ENCODE measurements at places on chromosomes 7 and 10. TPM values are rescaled to one million over a fixed set of nuclear protein-coding genes. Genes with fewer than 3 reads are reported as not detected.

SPDYE9 gene
- not detected for total RNA-seq

RBAK gene
- total RNA-seq = 9.6 TPM

ADRA2A gene
- 1.1 TPM for total RNA-seq

TCF7L2 gene
- total RNA-seq = 11.7 TPM

SPDYE1 gene
- total RNA-seq = 0.13 TPM

CPVL gene
- total RNA-seq = 86.9 TPM

GPR158 gene
- total RNA-seq = 0.05 TPM

DNA sequence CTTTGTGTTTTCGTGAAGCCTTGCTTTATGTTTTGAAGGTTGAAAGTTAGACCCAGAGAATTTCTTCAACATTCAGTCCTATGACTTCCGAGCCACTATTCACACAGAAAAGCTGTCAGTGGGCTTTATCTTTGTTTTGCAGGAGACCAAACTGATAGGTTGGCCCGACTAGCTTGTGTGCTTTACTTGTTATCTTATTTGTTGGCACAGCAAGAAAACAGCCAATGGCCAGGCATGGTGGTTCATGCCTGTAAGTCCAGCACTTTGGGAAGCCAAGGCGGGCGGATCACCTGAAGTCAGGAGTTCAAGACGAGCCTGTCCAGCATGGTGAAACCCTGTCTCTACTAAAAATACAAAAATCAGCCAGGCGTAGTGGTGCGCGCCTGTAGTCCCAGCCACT is 16.0 kb upstream of the GDI2 start:
- no peak for DNase-seq

DNA sequence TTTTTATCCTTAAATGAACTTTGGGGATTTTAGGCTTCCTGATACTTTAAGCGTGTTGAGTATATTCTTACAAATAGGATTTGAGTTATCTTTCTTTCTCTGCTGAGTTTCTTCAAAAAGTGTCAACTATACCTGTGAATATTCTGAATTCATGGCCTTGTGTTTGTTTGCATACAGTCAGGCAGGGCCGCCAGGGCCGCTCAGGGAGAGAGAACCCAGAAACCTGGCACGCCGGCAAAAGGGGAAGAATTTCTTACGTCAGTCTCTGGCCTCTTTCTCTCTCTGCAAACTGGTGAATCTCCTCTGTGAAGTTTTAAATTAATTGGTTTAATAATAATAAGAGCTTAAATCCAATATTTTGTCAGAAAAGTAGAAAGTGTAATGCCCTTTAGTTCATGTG is 29.3 kb upstream of the BNIP3 start:
- DNase-seq = no peak

DNA sequence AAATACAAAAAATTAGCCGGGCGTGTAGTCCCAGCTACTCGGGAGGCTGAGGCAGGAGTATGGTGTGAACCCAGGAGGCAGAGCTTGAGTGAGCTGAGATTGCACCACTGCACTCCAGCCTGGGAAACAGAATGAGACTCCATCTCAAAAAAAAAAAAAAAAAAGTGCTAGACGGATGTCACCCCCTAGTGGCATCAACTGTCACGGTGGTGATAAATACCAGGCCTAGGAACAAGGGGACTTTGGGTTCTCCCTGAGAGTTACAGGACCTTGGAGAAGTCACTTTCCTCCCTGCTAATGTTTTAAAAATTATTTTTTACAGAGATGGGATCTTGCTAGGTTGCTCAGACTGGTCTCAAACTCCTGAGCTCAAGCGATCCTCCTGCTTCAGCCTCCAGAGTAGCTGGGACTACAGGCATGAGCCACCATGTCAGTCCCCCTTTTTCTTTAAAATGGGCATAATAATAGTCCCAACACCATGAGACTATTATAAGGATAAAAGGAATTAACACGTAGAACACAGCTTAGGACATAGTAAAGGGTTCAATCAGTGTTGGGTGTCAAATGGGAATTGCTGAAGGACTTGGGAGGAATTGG is 2.6 kb upstream of the TMEM130 start:
- no peak for DNase-seq

DNA sequence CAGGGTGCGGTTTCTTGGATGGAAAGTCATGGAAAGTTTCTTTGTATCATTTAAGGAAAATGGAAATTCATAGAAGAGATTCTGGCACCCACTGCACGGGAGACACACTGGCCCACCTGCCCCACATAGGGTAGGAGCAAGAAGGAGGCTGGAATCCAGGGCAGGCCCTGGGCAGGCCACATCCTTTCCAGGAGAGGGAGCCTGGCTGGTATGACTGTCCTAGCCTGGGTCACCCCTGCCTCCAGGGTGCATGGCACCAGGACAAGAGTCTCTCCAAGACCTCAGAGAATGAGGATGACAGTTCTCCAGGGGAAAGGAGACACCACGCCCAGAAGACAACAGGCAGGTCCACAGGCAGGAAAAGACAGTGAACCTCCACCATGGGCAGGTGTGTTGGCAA is 297.2 kb downstream of the TCERG1L start:
- DNase-seq = no peak

GRCh38 chr7:81068-81925 is 111.1 kb upstream of the FAM20C start:
- peak; percentile 54 for DNase-seq

DNA sequence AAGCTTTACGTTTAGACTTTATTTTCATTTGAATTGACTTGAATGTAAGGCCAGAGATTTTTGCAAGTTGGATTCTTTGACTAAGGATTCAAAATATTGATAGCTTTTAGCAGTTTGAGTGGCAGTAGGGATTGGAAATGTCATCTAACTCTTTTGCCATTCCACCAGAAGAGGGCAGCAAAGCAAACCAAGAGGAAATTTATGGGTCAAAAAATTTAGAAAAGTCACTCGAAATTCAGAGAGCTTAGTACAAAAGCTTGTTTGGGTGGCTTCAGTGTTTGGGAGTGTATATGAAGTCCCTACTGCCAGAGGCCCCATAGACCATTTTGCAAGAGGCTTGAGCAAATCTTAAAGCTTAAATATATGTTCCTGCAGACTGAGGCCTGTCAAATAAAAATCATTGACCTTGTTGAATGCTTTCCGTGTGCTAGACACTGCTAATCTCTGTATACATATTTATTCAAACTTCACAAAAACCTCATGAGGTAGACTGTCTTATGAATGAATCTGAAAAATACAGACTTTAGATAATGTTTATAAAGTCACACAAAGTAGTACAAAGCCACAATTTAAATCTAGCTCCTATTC is 44.6 kb upstream of the RSBN1L start:
- no peak for DNase-seq

DNA sequence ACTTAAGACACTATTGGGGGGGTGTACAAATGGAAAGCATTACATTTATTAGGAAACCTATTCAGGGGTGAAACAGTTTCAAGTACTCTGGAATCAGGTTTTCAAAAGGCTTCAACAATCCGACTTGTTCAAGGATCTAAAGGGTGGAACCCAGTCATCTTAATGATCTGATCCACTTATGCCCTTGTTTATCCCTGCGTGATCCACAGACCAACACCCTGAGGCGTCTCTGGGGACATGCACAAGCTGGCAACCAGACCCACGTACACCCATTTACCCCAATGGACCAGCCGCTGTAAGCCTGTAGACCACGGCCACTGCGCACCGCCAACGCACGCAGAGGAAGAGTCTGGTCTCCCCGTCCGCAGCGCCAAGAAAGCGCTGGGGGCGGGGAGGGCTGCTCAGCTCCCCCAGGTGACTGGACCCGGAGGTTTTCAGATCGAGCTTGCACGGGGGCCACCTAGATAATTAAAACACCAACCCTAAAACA is 13.4 kb downstream of the HNRNPF start:
- DNase-seq = peak; percentile 67

- no peak for DNase-seq
Measured at GRCh38 chr7:151686826-151687225, 167.1 kb upstream of the RHEB start.

GRCh38 chr10:92691591-92692079 is 1.9 kb downstream of the HHEX start:
- DNase-seq = peak; percentile 83

GRCh38 chr10:89042562-89042961 is 52.0 kb downstream of the FAS start:
- DNase-seq = no peak

- no peak for DNase-seq
Measured at GRCh38 chr7:109694149-109695071, 1124.7 kb downstream of the DNAJB9 start.

GRCh38 chr10:122188706-122189105 is 82.4 kb upstream of the BTBD16 start:
- no peak for DNase-seq

- DNase-seq = peak; percentile 56
Measured at GRCh38 chr10:49620286-49620810, 6.5 kb downstream of the CHAT start.

All from cardiac septum (tissue), 1 donor.